Small intestine (tissue), 16 donors: ENCODE measurements at places on chromosomes 3 and 15.

GRCh38 chr3:35257641-35258040 lies 381.7 kb upstream of the ARPP21 start:
- DNase-seq, result no peak

DNA sequence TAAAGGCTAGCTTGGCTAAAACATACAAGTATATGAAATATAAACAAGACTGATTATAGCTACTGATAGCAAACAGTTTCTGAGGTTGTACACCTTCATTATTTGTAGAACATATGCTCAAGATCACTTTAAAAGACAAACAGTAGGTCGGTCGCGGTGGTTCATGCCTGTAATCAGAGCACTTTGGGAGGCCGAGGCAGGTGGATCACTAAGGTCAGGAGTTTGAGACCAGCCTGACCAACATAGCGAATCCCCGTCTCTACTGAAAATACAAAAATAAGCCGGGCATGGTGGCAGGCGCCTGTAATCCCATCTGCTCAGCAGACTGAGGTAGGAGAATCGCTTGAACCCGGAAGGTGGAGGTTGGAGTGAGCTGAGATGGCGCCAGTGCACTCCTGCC lies 80.3 kb downstream of the SMARCC1 start:
- DNase-seq, result no peak

DNA sequence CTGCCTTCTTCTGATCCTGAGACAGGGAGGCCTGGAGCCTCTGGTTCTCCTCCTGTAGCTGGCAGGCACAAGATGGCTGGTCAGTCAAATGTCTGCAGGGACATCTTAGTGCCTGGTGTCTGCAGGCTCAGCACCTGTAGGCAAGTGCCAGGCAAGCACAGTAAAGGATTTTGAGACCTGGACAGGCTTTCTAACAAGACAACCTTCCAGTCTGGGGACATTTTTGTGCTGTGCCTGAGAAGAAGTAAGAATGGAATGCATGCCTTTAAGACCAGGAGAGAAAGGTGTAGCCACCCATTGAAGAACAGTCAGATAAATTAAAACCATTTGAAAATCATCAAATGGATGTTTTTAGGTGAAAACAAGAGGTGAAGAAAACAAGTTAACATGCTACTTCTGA lies 31.2 kb downstream of the DZIP1L start:
- DNase-seq, result no peak

GRCh38 chr3:6994081-6994668 lies 133.3 kb downstream of the GRM7 start:
- no peak for DNase-seq

- no peak for DNase-seq
These were observed 8.3 kb downstream of the IL5RA start for GRCh38 chr3:3101660-3102458.

DNA sequence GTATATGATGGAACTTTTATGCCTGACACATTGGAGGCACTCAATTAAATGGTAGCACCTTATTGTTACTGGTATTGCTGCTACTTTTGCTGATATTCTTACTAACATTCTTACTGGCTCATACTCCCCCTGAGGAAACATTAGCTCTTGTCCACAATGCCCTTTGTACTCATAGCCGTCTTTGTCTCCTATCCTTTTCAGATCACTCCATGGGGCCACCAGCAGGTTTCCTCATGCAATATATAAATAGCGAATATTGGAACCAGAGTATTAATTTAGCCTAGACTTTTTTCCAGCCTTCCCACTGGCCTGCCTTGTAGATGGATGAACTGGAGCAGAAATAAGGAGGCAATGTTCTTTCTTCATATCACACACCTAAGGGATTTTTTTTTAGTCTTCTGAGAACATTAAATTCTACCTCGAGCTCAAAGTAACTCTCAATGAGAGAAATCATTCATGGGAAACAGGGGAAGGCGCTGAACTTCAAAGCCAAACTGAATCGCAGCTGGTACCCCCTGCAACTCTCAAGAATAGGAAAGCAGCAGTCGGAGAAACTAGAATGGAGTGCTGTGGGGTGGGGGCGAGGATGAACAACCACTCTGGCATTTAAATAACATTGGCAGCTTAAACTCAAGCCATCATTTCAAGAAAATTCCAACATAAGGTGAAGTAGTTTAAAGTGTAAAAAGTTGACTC lies 300.3 kb downstream of the TAFA4 start:
- DNase-seq, result no peak

DNA sequence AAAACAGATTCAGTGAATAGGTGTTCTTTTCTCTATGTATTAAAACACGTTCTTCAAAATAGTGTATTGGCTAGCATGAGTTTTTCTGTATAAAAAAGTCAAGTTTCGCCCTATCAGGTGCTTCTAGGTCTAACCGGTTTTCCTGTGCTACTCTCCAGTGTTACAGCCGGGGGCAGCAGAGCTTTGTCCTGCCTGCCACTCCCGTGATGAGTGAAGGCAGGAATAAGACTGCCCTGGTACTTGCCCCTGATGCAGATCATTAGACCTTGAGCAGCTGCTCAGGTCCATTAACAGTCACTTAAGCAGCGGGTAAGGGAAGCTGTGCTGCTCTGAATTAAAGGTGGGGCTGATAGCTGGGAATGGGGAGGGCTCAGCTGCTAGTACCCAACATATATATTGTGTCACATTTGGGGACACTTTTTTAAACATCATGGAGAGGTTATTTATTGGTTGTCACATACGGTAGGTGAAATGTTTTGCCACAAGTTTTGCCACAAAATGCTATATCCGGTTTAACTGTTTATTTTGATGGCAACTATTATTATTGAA lies 1.3 kb upstream of the UNC13C start:
- peak; percentile 3 for DNase-seq

DNA sequence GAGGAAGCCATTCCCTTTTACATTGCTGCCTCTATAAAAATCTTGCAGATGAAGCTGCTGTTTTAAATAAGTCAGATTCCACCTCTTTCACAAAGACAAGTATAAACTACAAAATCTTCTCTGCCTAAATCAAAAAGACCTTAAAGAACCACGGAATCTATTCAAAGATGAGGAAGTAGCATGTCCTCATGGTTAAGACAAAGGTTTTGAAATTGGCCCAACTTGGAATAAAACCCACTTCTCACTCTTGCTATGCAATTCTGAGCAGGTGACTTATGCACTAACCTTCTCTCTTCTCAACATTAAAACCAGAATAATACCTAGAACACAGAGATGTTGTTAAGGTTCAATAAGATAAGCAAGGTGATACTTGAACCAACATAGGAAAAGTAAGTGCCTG lies 97.6 kb downstream of the FOXP1 start:
- no peak for DNase-seq

DNA sequence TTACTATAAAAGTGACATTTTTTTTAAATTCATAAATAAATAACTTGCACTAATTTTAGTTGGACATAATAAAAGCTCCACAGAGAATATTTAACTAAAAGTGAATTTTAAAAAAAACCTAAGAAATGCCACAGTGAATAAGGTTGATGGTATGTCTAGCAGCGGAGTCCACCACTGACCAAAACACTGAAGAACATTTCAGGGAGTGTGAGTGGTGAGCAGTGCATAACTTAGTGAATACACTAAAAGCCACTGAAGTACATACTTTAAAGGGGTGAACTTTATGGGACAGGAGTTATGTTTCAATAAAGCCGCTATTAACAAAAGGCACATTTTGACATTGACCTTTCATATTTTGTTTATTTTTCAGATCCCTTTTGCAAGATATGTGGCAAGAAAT lies 32.3 kb downstream of the SRP14 start:
- DNase-seq, result no peak

GRCh38 chr15:68427366-68427765 lies 4.6 kb downstream of the ITGA11 start:
- no peak for DNase-seq
